ENCODE measurements at places on chromosomes 6 and 20.

DNA sequence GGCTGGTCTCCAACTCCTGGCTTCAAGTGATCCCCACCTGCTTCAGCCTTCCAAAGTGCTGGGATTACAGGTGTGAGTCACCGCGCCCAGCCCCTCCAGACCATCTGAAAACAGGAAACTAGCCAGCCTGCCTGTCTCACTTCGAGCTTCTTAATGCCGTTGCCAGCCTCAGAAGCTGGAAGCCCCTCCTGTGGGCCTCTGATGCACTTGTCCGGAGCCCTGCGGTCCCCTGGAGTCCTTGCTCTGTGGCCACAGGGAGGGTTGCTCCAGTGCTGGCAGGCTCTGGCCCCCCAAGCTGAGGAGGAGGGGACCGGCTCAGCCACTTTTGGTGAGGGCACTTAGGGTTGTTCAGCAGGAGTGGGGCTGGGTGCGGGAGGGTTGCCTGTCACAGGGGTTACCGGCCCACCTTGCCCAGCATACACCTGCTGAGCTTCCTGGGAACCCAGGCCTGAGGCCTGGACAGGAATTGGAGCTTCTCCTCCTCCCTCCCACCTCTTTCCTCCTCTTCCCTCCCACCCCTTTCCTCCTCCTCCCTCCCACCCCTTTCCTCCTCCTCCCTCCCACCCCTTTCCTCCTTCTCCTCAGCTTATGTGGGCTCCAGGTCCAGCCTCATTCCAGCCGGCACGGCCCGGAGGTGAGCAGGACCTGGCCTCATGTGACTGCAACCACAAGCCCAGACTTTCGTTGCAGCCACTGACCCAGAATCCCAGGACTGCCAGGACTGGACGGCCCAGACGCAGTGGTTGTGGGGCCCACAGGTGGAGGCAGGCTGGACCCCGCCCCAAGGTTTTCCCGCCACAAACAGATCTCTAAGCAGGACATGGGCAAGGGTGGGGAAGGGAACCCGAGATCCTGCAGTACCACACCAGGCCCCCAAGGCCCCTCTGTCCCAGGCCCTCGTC lies 9.4 kb upstream of the BIRC7 start:
- DNase-seq: no peak

GRCh38 chr20:40651151-40651550 lies 37.9 kb downstream of the MAFB start:
- peak; percentile 43 for DNase-seq

DNA sequence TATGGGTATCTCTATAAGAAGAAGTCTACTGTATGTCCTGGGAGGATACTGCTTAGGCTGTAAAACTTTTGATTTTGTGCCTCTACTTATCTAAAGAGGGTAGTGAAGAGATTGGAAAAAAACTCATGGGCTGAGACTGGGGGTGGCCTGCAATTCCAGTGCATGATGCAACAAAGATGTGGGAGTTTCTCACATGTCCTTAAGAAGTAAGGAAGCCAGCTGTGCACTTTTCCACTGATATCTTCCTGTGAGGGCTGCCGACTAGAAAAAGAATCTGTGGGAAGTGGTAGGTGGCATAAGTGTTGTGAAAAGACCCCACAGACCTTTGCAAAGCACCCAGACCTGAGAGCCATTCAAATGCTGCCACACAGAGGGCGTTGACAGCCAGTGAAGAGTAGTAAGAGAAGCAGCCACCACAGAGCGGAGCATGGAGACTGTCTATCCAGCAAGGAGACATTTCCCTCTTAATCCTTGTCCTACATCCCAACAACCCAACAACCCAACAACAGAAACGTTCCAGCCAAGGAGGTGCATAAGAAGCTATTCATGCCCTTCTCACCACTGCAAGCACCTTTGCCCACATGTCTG lies 65.1 kb downstream of the PFDN4 start:
- no peak for DNase-seq

- DNase-seq: no peak
Measured at GRCh38 chr20:25692499-25692898, 4.2 kb downstream of the ZNF337 start.

GRCh38 chr20:14220986-14221385 lies 116.4 kb downstream of the FLRT3 start:
- no peak for DNase-seq

DNA sequence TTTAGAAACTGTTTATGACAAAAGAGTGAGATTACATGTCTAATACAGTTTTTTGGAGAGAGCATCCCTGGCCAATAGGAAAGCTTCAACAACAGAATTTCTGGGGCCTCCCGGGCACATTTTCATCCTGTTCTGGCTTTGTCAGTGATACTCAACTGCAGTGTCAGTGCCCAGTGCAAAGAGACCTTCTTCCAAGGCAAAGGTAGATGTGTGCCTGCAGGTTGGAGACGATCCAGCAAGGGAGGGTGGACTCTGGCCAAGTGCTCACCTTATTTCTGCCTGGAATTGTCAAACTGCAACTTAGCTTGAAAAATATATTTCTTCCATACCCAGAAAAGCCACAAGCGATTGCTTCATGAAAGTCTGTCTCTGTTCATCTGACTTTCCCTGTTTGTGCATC lies 211.6 kb upstream of the SNX9 start:
- DNase-seq: no peak

- no peak for DNase-seq
Measured at GRCh38 chr6:106005013-106005412, 81.1 kb upstream of the PRDM1 start.

GRCh38 chr20:40519918-40520317 lies 169.1 kb downstream of the MAFB start:
- no peak for DNase-seq

DNA sequence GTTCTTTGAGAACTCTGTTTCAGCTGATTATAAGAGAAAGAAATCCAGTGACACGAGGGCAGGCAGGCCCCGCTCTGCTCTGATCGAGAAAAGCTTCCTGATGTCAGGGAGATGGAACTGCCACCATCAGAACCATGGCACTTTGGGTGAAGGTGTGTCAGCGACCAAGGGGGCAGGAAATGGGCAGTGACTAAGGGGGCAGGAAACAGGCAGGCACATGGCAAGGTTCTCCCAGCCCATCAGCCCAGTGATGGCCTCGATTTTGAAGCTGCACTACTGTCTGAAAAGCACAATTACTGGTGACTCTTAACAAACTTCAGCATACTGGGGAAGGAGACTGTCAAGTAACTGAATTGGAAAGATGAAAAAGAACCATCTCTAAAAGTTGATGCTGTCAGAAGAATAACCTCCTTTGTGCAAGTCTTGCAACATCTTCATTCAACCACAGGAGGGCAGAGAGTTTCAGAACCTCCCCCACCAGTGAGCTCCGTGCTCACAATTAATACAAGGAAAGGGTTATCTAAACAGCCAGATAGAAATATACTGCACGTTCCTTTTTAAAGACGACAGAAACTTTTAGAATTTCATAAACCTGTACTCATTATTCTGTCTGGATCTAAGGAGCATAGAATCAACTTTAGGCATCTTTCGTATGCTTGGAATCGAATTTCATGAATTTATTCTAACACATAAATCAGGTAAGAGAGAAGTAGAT lies 39.1 kb downstream of the TMX4 start:
- DNase-seq: peak; percentile 20

- peak; percentile 72 for DNase-seq
Measured at GRCh38 chr20:49216991-49217578, 2.1 kb upstream of the DDX27 start.

DNA sequence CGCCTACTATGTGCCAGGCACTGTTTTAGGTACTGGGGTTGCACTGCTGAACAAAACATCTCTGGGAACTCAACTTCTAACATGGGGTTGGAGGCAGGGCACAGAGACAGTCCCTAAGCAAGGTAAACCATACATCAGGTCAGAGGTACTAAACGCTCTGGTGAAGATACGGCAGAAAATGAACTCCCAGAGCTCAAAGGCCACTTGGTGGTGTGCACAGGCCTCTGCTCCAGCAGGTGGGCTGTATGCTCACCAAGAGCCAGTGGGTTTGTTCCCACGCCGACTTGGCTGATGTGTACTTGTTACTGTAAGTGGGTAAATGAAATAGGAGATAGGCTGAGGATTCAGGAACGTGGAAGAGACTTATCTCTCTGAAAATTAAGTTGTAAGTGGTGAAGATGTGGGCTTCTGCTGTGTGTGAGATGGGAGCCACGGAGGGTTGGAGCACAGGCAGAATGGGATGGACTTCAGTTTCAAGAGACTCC lies 133.4 kb downstream of the PREX1 start:
- no peak for DNase-seq

DNA sequence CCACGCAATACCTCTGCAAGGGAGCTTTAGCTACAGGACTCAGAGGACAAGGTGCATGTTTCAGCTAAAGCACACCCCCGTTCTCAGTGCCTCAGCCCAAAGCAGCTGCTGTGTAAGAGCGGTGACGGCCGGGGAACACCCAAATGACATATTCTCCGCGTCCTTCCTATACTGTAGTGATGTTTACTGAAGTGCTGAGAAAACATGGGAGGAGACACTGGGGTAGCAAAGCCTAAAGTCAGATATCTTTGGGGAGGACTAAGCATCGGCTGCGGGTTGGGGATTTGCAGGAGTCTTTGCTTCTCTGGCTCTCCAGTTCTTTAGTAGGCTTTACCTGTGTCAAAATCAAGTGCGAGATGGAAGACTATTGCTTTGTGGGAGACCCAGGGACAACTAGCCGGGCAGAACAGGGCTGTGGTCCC lies 1.7 kb downstream of the SLC22A23 start:
- no peak for DNase-seq

- no peak for DNase-seq
Measured at GRCh38 chr6:168607272-168608112, 166.5 kb downstream of the SMOC2 start.

DNA sequence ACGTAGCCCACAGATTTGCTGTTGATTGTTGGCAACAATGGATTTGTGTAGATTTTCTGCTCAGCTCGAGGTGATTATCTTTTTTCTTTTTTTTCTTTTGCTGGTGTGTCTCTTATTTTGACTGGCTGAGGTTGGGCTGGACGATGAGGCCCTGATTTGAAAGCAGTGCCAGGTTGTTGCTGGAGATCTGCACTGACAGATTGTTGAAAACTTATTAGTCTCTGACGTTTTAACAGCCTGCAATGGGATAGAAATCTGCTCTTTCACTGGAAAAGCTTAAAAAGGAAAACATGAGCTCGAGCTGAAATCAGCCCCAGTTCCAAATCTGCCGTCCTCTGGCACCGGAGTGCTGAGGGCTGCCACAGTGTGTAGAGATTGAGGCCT lies 87.7 kb downstream of the PDE7B start:
- DNase-seq: no peak

- DNase-seq: no peak
Measured at GRCh38 chr20:14950633-14951032, 613.2 kb upstream of the FLRT3 start.

GRCh38 chr6:44049163-44049988 lies 77.9 kb downstream of the MRPL14 start:
- no peak for DNase-seq

DNA sequence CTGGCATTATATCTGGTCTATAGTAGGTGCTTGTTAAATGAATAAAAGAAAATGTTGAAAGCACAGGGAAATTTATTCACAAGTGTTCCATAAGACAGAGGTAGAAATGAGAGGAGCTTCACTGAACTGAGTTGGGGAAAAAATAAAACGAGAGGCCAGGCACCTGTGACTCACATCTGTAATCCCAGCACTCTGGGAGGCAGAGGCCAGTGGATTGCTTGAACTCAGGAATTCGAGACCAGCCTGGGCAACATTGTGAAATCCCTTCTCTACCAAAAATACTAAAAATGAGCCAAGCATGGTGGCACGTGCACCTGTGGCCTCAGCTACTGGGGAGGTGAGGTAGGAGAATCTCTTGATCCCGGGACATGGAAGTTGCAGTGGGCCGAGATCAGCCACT lies 28.1 kb upstream of the IBTK start:
- DNase-seq: no peak

- DNase-seq: no peak
Measured at GRCh38 chr6:36969988-36970891, 15.7 kb downstream of the PI16 start.

DNA sequence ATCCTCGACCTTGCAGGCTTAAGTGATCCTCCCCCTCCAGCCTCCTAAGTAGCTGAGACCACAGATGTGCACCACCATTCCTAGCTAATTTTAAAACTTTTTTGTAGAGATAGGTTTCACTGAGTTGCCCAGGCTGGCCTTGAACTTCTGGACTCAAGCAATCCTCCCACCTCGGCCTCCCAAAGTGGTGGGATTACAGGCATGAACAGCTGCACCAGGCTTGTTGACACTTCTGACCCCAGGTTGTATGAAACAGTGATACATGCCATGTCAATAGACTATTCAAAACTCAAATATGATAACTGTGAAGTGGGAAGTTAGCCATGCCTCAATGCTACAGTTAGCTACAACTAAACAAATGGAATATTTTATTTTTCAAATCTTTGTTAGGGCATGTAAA lies 20.1 kb upstream of the SHLD1 start:
- DNase-seq: no peak

DNA sequence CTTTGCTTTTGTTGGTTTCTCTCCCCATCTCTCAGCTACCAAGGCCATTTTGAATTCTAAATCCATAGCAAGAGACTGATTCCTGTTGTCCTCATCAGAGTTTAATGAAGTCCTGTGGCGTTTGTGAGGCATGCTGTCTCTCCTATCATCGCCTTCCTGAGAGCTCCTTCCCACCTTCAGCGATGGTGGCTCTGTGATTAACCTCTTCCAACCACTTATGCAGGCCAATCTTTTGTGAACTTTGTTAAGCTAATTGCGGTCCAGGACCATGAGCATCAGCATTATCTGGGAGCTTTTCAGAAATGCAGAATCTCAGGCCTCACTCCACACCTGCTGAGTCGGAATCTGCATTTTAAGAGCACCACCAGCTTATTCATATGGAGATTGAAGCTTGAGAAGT lies 272.5 kb upstream of the CDYL start:
- DNase-seq: no peak

GRCh38 chr6:84768442-84769174 lies 4.2 kb upstream of the TBX18 start:
- no peak for DNase-seq

DNA sequence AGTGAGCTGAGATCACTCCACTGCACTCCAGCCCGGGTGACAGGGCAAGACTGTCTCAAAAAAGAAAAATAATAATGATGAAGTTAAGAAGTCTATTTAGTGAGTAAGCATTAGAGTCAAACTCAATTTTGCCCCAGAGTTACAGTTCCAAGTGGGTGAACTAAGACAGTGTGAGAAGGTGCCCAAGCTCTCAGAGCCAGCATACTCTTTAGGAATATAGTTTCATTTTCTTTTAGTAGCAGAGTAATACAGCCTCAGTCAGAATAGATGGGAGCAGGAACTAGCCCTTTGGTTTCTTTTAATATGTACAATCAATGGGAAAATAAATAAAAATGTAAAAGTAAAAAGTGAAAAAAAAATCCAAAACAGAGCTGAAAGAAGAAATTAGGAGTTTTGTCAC lies 87.0 kb upstream of the ADGRF1 start:
- DNase-seq: no peak

DNA sequence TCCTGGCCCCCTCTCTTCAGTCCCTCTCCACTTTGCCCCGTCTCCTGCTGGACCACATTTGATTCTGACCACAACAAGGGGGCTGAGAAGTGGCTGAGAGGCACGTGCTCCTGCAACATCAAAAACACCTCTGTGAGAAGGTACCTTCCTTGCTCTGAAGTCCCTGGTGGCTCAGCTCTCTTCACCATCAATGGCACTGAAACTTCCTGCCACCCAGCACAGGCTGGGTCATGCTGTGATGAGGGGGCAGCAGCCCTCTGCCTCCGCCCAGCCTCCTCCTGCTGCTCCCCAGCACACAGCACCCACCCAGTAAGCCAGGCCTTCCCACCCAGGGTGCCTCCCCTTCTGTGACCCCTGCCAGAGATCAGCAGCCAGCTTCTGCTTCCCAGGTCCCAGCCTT lies 10.3 kb downstream of the ZMYND8 start:
- no peak for DNase-seq
